ENCODE measurements at places on chromosomes 7 and 10.

GRCh38 chr7:125878235-125878956 lies 948.8 kb upstream of the POT1 start:
- DNase-seq: no peak

GRCh38 chr7:108589874-108590273 lies 20.2 kb downstream of the DNAJB9 start:
- no peak for DNase-seq

DNA sequence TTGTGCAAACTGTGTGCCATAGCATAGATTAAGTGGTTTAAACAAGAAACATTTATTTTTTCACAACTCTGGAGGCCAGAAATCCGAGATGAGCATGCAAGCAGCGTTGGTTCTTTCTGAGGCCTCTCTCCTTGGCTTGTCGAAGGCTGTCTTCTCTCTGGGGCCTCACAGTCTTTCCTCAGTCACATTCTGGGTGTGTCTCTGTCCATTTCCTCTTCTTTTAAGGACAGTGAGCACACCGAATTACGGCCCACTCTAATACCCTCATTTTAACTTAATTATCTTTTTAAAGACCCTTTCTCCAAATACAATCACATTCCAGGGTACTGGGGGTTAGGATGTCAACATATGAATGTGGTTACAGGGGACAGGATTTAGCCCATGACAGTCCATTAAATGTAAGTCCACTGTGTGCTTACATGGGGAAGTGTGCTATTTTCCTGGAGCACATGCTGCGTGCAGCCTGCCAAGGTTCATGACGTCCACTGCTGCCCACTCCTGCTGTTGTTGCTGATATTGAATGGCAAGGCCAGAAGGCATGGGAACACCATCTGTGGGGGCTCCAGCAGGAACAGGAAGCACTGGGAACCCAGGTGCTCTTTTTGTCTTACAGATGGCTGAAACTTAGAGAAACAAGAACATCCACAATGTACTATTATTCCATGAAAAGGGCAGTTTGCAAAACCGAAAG lies 365.5 kb downstream of the GALNT17 start:
- DNase-seq: no peak

- DNase-seq: no peak
Measured at GRCh38 chr10:10977978-10978377, 39.7 kb upstream of the CELF2 start.

- DNase-seq: peak; percentile 47
Measured at GRCh38 chr7:3301831-3302618, 973 bp downstream of the SDK1 start.

DNA sequence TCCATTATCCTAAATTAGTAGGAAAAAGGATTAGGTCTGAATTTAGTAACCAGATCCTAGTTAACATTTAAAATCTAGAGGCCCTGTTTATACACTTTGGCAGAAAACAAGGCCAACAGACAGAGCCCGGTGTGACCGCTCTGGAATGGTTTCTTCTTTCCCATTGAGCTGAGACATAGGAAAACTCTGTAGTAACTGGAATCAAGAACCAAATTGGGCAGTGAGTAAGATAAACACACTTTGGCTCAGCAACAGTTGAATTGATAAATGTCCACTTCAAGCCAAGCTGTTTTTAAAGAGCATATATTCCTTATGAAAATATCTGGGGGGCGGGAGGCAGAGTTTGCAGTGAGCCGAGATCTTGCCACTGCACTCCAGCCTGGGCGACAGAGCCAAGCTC lies 343.7 kb upstream of the SEMA3A start:
- DNase-seq: no peak

GRCh38 chr7:754531-755412 lies 27.7 kb upstream of the PRKAR1B start:
- no peak for DNase-seq

GRCh38 chr10:89773081-89773480 lies 71.7 kb downstream of the KIF20B start:
- DNase-seq: no peak

GRCh38 chr10:23914641-23915040 lies 294.3 kb upstream of the KIAA1217 start:
- DNase-seq: no peak

Measured in DMS53 (cell line).